A549 treated with dexamethasone at 1 μM for 4 hours (cell line): ENCODE measurements at places on chromosomes 5 and 9. TPM values are rescaled to one million over a fixed set of nuclear protein-coding genes. Genes with fewer than 3 reads are reported as not detected.

CAMK2A gene
- 0.54 to 0.85 TPM (median 0.77 TPM) in 5 replicates for total RNA-seq

LYRM7 gene
- 3.0 to 4.2 TPM (median 3.9 TPM) in 5 replicates for total RNA-seq

POU5F2 gene
- 0.01 to 0.02 TPM (median 0.01 TPM) in 3 of 5 replicates, not detected in the others for total RNA-seq

OTP gene
- 0.08 to 0.12 TPM (median 0.11 TPM) in 5 replicates for total RNA-seq

GARIN3 gene
- total RNA-seq: not detected in 5 replicates

SLC4A9 gene
- total RNA-seq: 0.04 TPM in 1 of 5 replicates, not detected in the others

IRF1 gene
- 22.5 to 31.8 TPM (median 29.8 TPM) in 5 replicates for total RNA-seq

PRKACG gene
- total RNA-seq: not detected in 5 replicates

TMEM171 gene
- 4.3 to 5.6 TPM (median 4.9 TPM) in 5 replicates for total RNA-seq

LARP1 gene
- total RNA-seq: 116 to 184 TPM (median 167 TPM) in 5 replicates

BNC2 gene
- 4.7 to 8.1 TPM (median 7.5 TPM) in 5 replicates for total RNA-seq

ORM2 gene
- not detected in 5 replicates for total RNA-seq

SLC35D2 gene
- total RNA-seq: 16.5 to 23.0 TPM (median 22.0 TPM) in 5 replicates

SLC6A19 gene
- total RNA-seq: 0.32 to 0.66 TPM (median 0.64 TPM) in 5 replicates

LCN10 gene
- total RNA-seq: 0.04 TPM in 1 of 5 replicates, not detected in the others

MAPKAP1 gene
- 67.2 to 82.6 TPM (median 78.8 TPM) in 5 replicates for total RNA-seq

PIP5KL1 gene
- total RNA-seq: 1.2 to 2.0 TPM (median 1.6 TPM) in 5 replicates

SPATA31E1 gene
- 0.02 TPM in 1 of 5 replicates, not detected in the others for total RNA-seq

FBN2 gene
- 13.1 to 25.2 TPM (median 22.5 TPM) in 5 replicates for total RNA-seq

EGFL7 gene
- total RNA-seq: 35.0 to 54.9 TPM (median 51.5 TPM) in 5 replicates

CRHBP gene
- total RNA-seq: 0.11 to 0.24 TPM (median 0.12 TPM) in 3 of 5 replicates, not detected in the others

DMGDH gene
- total RNA-seq: 0.12 TPM in 1 of 5 replicates, not detected in the others

PCDHGA9 gene
- total RNA-seq: 0.04 to 0.07 TPM (median 0.05 TPM) in 4 of 5 replicates, not detected in the other

SH3PXD2B gene
- total RNA-seq: 17.2 to 23.9 TPM (median 23.3 TPM) in 5 replicates

FOXD4L3 gene
- total RNA-seq: 0.05 to 0.08 TPM in 2 of 5 replicates, not detected in the others

TEX48 gene
- not detected in 5 replicates for total RNA-seq

RNF180 gene
- 0.18 to 0.47 TPM (median 0.41 TPM) in 5 replicates for total RNA-seq

NR4A3 gene
- 1.5 to 2.7 TPM (median 2.0 TPM) in 5 replicates for total RNA-seq

SLC34A1 gene
- total RNA-seq: not detected in 5 replicates

SCGB3A1 gene
- not detected in 5 replicates for total RNA-seq

FGF1 gene
- 0.13 to 0.73 TPM (median 0.42 TPM) in 5 replicates for total RNA-seq

PGM5 gene
- 0.06 TPM in 1 of 5 replicates, not detected in the others for total RNA-seq

GDF9 gene
- 0.08 to 0.25 TPM (median 0.19 TPM) in 5 replicates for total RNA-seq

UNC13B gene
- total RNA-seq: 9.2 to 13.5 TPM (median 12.8 TPM) in 5 replicates

DEPDC1B gene
- total RNA-seq: 12.5 to 15.9 TPM (median 14.4 TPM) in 5 replicates

HTR4 gene
- not detected in 5 replicates for total RNA-seq

CER1 gene
- not detected in 5 replicates for total RNA-seq
